ENCODE measurements at places on chromosomes 7 and 10. TPM values are rescaled to one million over a fixed set of nuclear protein-coding genes. Genes with fewer than 3 reads are reported as not detected.

GRCh38 chr10:72310241-72310633 is 36.5 kb downstream of the DDIT4 start:
- DNase-seq, result no peak

- no peak for DNase-seq
Measured at GRCh38 chr7:82419200-82419599, 24.4 kb downstream of the CACNA2D1 start.

DNA sequence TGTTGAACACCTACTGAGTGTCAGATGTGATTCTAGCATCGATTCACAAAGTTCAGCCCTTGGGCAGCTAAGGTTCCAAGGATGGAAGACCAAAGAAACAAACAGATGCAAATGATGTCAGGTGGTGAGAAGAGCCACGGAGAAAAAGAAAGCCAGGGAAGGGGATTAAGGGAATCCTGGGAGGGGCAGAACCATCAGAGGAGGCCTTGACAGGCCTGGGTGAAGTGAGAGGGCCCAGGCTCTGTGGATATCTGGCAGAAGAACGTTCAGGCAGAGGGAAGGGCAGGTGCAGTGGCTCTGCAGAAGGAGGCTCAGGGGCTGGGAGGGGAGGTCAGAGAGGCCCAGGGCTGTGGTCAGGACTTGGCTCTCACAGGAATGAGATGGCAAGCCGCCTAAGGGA is 90.4 kb downstream of the C10orf105 start:
- DNase-seq, result no peak

The UNCX gene
- not detected for total RNA-seq

DNA sequence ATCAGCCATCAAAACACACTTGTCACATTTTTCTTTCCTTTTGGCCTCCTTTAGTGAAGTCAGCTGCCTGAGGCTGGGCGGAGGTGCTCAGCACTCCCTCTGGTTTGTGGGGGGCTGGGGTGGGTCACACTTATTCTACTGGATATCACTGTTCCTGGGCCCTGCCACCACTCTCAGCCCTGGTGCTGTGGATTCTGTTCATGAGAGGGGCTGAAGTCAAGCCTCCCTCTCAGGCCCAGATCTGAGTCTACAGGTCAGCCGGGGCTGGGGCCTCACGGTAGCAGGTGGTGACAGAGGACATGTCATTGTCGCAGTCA is 180.8 kb upstream of the TNS3 start:
- no peak for DNase-seq

The TAS2R3 gene
- total RNA-seq, result 3.1 TPM

DNA sequence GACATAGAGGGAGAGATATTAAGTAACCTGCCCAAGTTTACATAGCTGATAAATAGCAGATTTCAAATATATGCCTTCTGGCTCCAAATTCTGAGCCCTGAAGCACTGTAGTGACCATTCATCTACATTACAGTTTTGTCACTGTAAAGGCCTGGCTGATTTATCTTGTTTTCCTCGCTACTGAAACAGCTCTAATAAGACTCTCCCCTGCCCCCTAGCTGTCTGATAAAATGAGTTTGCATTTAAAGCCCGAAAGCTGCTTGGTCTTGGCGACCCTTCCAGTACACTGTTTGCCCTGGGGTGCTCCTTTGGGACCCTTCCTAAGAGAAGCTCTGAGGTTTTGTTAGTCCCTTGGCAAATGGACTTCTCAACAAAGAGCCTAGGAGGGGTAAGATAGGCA is 59.7 kb upstream of the RAB11FIP2 start:
- no peak for DNase-seq

GRCh38 chr7:150867605-150868004 is 15.3 kb downstream of the AOC1 start:
- DNase-seq, result no peak

The ICA1 gene
- 31.1 TPM for total RNA-seq

The TUBAL3 gene
- total RNA-seq, result not detected

The SKIDA1 gene
- 1.2 TPM for total RNA-seq

GRCh38 chr7:132142006-132142405 is 434.3 kb downstream of the PLXNA4 start:
- no peak for DNase-seq

The RASA4B gene
- total RNA-seq, result 44.1 TPM

- DNase-seq, result no peak
Measured at GRCh38 chr10:48835781-48836180, 103.9 kb downstream of the LRRC18 start.

GRCh38 chr7:21361413-21362125 is 66.3 kb upstream of the SP4 start:
- DNase-seq, result no peak

DNA sequence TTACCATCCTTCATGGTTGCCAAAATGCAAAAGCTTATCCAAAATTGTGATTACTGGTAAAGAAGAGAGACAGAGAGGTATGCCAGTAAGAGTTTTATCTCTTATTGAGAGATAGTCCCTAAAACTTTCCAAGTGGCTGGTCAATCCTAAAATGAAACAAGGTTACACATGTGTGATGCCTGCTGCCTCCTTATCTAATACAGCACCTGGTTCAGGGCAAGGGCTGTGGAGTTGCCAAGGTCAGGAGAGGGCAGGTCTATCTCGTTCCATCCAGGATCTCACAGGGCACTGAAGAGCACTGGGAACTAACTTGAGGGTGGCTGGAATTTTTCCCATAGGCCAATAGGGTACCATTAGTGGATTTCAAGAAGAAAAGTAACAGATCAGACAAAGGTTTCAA is 18.3 kb downstream of the VOPP1 start:
- no peak for DNase-seq

The TMEM213 gene
- total RNA-seq, result not detected

GRCh38 chr7:136023134-136023869 is 46.1 kb upstream of the MTPN start:
- no peak for DNase-seq

DNA sequence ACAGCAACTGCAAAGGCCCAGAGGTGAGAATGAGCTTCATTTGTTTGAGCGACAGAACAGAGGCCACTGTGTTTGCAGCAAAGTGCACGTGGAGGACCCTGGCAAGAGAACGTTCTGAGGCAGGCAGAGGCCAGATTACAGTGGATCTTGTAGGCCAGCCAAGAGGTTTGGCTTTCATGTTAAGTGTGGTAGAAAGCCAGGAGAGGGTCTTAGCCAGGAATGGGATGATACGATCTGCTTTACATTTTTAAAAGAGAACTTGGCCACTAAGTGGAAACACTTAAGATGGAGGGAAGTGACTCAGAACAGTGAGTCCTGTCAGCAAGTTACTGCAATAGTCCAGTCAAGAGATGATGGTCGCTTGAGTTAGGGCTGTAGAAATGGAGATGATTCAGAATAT is 4.6 kb downstream of the CCDC136 start:
- DNase-seq, result no peak

DNA sequence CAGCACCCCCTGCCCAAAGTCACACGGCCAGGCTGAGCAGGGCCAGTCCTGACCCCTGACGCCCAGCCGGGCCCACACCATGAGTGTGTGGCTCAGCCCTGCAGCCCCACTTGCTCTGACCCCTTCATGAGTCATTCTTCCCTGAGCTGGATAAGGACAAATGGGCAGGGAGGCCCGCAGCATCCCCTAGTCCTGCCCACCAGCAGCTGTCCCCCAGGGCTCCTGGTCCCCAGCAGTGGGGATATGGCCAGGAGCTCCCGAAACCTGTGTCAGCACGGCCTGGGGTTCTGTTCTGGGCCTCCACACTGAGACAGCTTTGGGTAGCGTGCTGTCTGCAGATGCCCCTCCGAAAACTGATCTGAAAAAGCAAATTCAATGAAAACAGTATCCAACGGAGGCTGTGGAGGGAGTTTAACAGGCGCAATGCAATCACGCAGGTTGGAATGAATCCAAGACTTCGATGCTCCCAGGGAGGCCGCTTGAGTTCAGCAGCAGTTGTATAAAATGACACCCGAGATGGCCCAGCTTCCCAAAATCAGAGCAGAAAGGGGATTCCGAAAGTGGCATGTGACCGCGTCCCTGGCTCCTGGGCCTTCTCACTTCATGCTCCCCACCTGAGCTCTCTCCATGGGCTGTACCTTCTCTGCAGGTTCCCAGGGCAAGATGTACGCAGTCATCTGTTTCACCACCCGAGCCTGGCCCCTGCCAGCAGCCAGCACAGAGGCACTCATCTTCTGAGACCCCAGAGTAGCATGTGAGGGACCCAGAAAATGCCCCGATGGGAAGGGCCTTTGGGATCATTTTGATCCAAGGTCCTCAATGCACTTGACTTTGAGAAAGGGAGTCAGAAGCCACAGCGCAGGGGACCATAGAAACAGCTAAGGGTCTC is 214.1 kb downstream of the USP6NL start:
- DNase-seq, result no peak

The FGFR2 gene
- 5.8 TPM for total RNA-seq

GRCh38 chr10:123395906-123396305 is 241.7 kb downstream of the BUB3 start:
- no peak for DNase-seq

- no peak for DNase-seq
Measured at GRCh38 chr7:127066974-127067373, 185.8 kb downstream of the GRM8 start.

The FANK1 gene
- total RNA-seq, result 1.3 TPM

The NT5C3A gene
- 16.9 TPM for total RNA-seq

The RELN gene
- 3.6 TPM for total RNA-seq

DNA sequence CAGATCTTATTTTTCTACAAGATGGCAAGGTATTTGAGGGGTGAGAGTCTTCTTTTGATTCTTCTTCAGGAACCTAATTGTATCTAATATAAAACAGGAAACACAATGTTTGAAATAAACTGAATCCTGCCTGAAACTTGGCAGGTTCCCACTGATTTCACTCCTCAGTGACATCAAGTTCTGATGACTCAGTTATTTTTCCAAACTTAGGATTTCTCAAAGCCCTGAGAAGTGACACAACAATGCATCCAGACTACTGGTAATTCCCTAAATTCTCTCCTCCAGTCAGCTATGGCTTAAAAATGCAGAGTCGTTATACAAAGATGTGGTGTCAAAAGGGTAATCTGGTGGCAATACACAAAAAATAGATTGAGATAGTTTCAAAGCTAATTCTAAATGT is 80.9 kb downstream of the ABLIM1 start:
- DNase-seq, result no peak

GRCh38 chr7:13563257-13563656 is 426.2 kb downstream of the ETV1 start:
- no peak for DNase-seq

DNA sequence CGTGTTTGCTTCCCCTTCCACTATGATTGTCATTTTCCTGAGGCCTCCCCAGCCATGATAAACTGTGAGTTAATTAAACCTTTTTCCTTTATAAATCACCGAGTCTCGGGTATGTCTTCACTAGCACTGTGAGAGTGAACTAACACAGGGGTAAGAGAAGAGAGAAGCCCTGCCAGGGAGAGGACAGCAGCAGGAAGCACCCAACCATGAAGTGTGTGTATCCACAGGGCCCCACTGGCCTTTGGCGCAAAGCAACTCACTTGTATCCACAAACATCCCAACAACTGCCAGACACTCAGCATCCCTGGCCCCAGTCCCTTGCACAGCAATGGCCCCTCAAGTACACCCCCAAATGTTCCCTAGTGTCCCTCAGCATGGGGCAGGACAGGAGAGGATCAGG is 115.1 kb downstream of the MAD1L1 start:
- DNase-seq, result no peak

The SLC26A5 gene
- 0.57 TPM for total RNA-seq

DNA sequence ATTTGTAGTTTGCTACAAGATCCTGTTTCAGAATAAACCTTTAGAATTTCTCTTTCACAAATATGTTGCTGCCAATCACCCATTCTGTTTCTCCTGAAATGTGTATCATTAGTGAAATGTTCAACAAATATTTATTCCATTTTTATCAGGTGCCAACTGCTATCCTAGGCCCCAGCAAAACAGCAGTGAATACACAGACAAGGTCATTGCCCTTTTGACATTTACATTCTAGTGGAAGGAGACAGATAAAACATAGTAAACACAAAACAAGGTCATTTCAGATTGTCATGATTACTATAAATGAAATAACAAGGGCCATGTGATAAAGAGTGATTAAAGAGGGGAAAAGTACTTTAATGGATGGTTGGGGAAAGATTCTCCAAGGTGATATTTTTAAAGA is 404.8 kb upstream of the PHF14 start:
- DNase-seq, result no peak

The OR2A42 gene
- total RNA-seq, result not detected

The FAM3C gene
- 64.9 TPM for total RNA-seq

The KIF11 gene
- 0.65 TPM for total RNA-seq

DNA sequence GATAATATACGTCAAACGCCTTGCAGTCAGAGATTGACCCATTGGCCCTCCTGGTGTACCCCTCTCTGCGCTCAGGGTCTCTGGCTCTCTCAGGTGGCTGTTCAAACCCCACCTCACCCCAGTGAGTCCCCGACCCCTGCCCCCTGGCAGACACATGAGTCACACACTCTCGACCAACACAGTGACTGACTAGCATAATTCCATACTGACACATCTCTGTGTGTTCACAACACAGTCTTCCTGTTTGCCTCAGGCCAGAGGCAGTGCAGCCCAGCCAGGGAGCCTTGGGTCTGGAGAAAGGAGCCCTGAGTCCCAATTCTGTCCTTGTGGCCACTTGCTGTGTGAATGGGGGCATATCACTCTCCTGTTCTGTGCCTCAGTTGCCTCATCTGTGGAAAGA is 40.1 kb downstream of the PALD1 start:
- DNase-seq, result no peak

- no peak for DNase-seq
Measured at GRCh38 chr7:66430164-66430545, 198.5 kb upstream of the KCTD7 start.

- DNase-seq, result no peak
Measured at GRCh38 chr7:142478479-142479220, 220.8 kb upstream of the PRSS58 start.

The PDE6C gene
- total RNA-seq, result not detected

DNA sequence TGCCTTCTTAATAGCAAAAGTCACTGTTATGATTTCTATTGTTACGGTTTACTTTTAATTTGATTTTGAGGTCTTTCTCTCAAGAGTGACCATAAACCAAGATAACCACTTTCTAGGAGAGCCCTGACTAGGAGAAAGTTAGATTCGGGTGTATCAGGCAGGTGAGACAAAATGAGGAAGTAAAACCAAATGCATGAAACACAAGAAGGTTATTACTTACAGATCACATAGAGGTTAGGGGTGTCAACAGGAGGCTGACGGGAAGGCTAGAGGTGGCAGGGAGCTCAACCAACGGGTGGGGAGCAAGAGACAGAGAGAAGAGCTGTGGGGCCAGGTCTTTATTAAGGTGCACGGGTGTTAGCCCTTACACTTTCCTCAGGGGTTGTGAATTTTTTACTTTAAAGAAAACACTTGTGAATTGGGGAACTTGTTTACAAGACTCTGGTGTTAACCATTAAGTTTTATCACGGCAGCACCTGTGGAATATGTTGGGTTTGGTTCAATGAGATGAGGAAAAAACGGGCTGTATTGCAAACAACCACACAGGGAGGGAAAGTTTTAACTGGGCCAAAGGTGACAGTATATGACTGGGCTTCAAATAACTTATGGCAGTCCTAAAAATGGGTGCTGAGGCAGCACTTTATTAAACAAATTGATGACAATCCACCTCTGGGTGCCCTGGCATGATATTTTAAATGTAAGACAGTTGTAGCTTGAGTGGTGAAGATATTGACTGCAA is 154.9 kb downstream of the SDHAF3 start:
- no peak for DNase-seq
